Left hindlimb (tissue), 1 donor: ENCODE measurements at places on chromosomes 16 and 17.
A peak's percentile ranks its signal among the peaks of the same experiment; 100 is the strongest.

DNA sequence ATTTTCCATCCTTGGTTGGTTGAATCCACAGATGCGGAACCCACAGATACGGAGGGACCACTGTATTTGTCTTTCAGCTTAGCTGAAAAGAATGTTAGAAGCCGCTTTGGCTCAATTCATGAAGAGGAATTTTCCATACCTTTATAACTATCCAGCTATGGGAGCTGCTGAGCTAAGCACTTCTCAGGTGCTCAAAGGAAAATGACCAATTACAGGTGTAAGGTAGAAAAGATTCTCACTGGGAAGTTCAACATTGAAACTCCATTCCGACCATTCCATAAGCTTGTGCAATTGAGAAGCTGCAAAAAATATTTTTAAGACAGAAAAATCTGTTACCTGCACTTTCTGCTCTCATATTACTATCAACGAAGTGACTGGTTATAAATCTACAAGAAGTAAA is 2.7 kb downstream of the AHSP start:
- DNase-seq = no peak

DNA sequence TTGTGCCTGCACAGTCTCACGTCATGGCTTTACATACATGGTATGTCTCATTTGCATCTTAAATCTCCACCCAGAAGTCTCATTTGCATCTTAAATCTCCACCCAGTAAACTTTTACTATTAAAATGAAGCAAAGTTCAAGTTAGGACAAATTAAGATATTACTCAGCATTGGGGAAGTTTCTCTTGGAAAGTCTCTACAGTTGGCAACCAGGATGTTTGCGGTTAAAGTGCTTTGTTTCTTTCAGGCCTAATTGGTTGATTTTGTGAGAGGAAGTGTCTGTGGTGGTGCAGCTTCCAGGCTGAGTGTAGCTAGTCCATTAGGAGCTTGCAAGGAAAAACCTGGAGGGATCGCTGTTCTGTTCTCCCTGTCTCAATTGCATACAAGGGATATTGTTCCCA is 1373.3 kb upstream of the GOT2 start:
- no peak for DNase-seq

DNA sequence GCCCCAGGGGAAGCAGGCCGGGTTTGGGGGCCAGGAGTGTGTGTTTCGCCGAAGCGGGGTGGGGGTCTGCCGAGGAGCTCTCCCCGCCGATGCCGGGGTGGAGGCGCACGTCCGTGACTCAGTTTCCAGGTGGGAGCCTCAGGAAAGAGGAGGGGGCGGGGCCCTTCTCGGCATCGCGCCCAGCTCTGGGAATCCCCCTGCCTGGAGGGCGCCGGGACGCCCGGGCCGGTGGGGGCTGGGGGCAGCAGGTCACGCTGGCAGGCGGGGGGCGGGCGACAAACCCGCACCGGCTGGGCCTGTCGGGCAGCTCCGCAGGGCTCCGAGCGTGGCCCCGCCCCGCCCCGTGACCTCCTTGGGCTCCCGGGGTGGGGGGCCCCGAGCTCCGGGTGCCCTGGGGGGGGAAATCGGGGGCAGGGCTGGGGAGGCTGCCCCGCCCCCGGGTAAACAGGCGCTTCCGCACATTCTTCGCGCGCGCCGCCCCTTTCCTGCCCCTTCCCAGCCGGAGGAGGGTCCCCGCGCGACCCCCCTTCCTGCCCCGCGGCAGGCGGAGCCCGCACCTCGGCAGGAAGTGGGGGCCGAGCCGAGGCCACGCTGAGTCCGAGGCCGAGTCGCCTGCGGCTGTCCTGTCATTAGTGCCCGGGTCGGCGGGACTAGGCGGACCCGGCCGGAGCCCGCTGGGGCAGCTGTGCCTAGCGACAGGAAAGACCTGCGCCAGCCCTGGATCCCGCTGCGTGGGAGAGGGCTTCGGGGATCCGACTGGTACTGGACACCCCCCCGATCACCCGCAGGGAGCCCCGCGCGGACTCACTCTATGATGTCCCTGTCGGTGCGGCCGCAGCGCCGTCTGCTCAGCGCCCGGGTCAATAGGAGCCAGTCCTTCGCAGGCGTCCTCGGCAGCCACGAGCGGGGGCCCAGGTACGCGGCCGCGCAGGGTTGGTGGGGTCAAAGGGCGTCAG is 9.3 kb downstream of the RIPOR1 start:
- DNase-seq = peak; percentile 81

DNA sequence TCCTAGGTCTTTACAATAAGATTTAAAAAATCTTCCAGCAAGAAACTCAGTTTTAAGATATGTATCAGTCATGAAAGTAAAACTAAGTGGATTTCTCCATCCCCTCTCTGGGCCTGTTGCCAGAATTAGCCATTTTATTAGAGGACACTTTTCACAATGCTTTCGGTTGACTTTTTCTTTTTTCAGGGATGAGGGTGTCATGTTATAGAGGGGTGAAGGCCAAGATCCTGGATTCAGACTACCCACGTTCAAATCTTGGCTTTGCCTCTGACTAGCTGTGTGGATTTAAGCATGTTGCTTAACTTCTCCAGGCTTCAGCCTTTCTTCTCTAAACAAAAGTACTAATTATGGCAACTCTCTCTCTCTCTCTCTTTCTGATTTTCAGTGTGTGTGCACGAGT is 111.7 kb upstream of the COX10 start:
- DNase-seq = no peak

GRCh38 chr16:22693638-22694340 is 120.2 kb upstream of the HS3ST2 start:
- no peak for DNase-seq

GRCh38 chr16:66036184-66036583 is 330.3 kb upstream of the CDH5 start:
- no peak for DNase-seq

DNA sequence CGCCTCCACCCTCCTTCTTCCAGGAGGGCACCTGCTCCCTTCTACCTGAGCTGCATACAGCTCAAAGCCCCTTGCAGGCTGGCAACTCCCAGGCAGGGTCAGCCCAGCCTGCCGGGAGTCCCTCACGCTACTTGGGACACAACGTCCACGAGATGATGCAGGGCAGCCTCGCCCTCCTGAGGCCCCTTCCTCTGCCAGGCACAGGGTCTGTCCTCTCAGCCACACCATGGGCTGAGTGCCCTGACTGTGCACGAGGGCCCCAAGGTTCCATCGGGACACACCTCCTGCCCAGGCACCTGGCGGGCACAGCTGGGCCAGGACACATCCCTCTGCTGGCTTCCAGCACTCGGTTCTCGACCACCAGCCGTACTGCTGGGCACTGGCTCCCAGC is 30.9 kb upstream of the ZC3H18 start:
- DNase-seq = no peak

- DNase-seq = no peak
Measured at GRCh38 chr17:76026714-76027158, 370 bp downstream of the EVPL start.

DNA sequence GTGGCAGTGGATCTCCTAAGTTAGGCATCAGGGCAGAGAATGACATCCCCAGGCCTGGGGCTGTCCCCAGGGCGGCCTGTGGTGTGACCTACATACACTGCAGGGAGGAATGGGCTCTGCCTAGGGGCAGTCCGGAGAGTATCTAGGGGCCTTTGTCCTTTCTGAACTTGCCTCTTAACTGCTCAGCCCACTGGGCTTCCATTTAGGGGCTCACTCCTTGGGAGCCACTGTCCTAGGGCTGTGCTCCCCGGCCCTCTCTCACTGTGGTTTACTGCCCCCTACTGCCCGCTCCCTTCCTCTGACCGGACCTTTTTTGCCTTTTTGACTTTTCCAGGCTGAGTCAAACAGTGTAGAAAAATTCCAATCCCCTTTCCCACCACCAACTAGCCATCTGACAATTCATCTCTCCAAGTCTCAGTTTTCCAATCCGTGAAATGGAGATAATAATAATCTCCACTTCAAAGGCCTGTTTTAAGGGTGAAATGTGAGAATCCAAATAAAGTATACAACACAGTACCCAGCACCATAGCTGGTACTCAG is 66.8 kb downstream of the DNAH3 start:
- peak; percentile 39 for DNase-seq

DNA sequence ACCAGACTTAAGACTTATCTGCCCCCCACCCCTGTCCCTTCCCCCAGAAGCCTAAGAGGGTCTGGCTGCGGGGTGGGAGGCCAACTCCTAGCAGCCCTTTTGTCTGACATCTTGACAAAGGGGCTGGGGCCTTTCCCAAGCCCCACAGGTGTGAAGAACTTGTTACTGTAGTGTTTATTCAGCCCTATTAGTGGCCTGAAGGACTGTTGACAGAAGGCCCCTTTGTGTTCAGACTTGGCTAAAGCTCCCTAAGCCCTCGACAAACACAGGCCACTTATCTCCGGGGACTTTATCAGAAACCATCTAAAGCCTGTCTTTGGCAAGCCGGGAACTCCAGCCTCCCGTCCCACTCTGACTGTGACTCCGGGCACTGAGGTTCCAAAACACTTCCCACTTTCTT is 129.8 kb downstream of the NTN1 start:
- DNase-seq = no peak
